Vagina (tissue), 2 donors: ENCODE measurements at places on chromosomes 7 and 10. TPM values are rescaled to one million over a fixed set of nuclear protein-coding genes. Genes with fewer than 3 reads are reported as not detected.

Gene HDAC9
- 32.4 TPM for total RNA-seq

Gene PBLD
- total RNA-seq = 1.2 TPM

Gene C10orf67
- not detected for total RNA-seq

Gene GFRA1
- 57.7 TPM for total RNA-seq

Gene PDZD8
- 27.0 TPM for total RNA-seq

Gene IQUB
- total RNA-seq = 0.98 TPM

DNA sequence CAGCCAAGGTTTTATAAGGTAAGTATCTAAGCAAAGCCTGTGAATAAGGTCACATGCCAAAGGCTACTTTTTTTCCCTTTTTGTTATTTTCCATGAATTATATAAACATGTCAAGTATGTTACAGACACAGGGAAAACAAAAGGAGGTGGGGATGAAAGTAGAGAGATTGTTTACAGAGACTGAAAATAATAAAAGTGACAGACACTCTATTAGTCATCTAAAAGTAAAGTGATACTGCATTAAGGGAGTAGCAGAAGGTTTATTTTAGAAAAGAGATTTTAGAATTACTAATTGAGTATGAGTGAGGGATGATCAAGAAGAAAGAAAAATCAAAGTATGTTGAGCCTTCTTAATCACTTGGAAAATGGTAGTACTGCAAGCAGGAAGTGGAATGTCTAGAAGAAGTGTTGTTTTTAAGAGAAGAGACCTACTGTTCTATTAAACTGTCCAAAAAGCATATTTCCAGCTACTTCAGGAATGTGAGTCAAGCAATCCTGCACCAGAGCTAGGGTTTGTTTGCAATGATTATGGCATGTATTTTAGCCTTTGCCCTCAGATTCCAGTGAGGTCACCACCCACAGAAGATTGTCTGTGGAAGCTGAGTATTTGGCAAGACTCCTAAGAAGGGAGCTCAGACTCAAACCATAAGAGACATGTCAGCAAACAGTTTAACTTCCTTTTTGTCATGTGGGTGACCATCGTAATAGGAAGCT, 177.9 kb upstream of the PLXDC2 start:
- no peaks in the 10 kb centered on the region for H3K4me1 ChIP-seq
- no peaks in the 10 kb centered on the region for H3K27me3 ChIP-seq
- H3K27ac ChIP-seq = peak overlapping the region; percentile 62
- peak overlapping the region; percentile 16 for H3K4me3 ChIP-seq
- H3K36me3 ChIP-seq = no peaks in the 10 kb centered on the region

DNA sequence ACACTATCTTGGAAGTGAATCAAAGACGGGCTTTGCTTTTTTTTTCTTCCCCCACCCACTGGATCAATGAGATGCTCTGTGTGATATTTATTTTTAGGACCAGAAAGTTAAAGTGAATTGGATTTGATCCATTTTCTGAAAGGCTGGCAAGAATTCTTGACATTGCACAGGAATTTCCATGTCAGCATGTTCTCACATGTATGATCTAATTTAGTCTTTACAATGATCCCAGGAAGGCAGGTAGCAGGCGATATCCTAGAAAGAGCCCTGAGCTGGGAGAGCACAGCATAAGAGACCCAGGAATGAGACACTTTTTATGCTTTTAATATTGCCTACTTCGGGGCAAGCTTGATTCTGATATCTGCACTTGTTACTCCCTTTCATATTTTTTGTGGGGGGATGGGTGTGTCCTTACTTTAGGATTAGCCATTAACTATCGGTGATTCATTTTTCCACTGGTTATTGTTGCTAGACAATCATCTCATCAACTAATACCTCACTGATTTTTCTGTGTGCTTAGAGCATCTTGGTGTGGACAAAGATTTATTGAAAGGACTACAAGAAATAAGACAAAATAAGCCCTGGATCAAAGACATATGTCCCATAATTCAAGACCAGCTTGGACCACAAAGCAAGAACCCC, 58.1 kb downstream of the NRP1 start:
- no peak overlapping the region for H3K4me3 ChIP-seq
- H3K27me3 ChIP-seq = no peaks in the 10 kb centered on the region
- no peak for DNase-seq
- H3K36me3 ChIP-seq = no peaks in the 10 kb centered on the region
- peaks cover 39% of the 10 kb centered on the region for H3K4me1 ChIP-seq

GRCh38 chr7:98771519-98771918, 98.3 kb downstream of the TMEM130 start:
- no peaks in the 10 kb centered on the region for H3K27me3 ChIP-seq
- H3K4me3 ChIP-seq = no peak overlapping the region
- H3K27ac ChIP-seq = peak overlapping the region; percentile 39
- H3K4me1 ChIP-seq = peaks cover 18% of the 10 kb centered on the region
- no peak for DNase-seq
- no peaks in the 10 kb centered on the region for H3K36me3 ChIP-seq

DNA sequence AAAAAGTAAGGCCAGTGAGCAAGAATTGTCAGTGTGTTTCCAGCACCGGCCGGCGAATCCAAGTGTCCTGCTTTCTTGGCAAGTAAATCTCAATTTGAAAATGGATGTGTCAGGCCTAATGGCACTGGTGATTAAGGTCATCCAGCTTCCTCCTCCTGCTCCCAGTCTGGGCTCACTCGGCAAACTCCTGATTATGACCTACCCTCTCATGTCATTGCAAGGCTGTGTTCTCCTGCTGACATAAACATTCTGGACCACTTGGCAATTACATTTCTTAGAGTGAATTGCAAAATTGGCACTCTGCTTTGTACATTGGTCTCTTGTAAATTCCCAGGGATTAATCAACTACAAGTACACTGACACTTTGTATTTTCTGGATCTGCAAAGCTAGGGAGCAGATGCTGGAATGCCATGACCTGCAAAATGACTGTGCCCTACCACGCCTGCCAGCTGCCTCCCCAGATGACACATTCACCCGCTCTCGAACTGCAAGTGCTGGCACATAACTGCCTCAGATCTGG, 473.8 kb downstream of the KIF20B start:
- no peaks in the 10 kb centered on the region for H3K27me3 ChIP-seq
- H3K27ac ChIP-seq = no peak overlapping the region
- H3K4me1 ChIP-seq = no peaks in the 10 kb centered on the region
- DNase-seq = no peak

GRCh38 chr10:15990535-15991129, 130.3 kb upstream of the MINDY3 start:
- DNase-seq = no peak
- H3K4me3 ChIP-seq = no peak overlapping the region
- no peak overlapping the region for H3K27ac ChIP-seq
- H3K36me3 ChIP-seq = no peaks in the 10 kb centered on the region
- H3K4me1 ChIP-seq = no peaks in the 10 kb centered on the region

DNA sequence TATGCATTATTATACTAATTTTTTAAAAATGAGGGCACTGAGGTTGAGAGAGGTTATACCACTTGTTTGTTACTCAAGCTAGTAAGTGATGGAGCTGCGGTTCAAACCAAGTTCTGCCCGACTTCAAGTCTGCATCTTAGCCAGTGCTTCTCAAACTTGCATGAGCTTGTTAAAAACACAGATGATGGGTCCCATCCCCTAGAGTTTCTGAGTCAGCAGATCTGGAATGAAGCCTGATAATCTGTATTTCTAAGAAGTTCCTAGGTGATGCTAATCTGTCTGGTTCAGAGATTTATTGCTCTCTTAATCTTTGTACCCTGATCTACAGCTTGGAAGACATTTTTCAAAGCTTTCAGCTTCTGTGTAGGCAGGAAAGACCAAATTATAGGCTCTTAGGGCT, 67.7 kb upstream of the CC2D2B start:
- H3K27me3 ChIP-seq = no peaks in the 10 kb centered on the region
- no peak overlapping the region for H3K4me3 ChIP-seq
- H3K27ac ChIP-seq = peak overlapping the region; percentile 47
- H3K36me3 ChIP-seq = peaks cover 8% of the 10 kb centered on the region
- DNase-seq = no peak

GRCh38 chr7:12884856-12885440, 197.5 kb downstream of the ARL4A start:
- no peak overlapping the region for H3K27ac ChIP-seq
- H3K4me3 ChIP-seq = no peak overlapping the region
- no peaks in the 10 kb centered on the region for H3K36me3 ChIP-seq

DNA sequence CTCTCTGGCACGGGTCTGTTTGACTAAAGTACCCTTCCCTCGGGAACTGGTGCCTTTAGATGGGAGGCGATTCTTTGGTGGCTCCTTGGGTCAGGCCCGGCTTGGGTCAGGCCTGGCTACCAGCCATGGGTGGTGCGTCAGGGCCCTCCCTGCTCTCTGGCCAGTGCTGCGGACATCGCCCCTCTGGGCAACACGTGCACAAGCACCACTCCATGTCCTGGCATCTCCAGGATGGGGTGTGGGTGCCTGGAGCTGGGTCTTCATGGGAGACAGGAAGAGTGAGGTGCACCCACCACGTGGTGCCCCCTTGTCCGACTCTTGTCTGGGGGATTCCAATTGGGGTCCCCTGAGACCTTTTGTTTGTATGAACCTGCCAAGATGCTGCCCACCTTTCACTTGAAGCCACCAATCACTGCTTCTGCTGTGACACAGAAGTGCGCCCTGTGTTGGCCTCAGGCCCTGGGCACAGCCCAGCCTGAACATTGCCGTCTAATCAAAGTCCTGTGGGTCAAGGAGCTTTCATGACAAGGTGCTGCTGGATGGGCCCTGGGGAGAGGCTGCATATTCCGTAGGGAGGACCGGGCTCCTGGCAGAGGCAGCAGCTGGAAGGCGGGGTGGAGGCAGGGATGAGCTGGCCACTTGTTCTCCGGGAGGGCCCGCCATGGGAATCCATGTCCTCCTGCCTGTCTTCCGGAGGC, 11.1 kb upstream of the PWWP2B start:
- no peak overlapping the region for H3K27ac ChIP-seq
- no peak overlapping the region for H3K4me3 ChIP-seq
- no peak for DNase-seq
- H3K36me3 ChIP-seq = no peaks in the 10 kb centered on the region
- H3K27me3 ChIP-seq = no peaks in the 10 kb centered on the region

GRCh38 chr10:131732631-131733127, 168.1 kb upstream of the PPP2R2D start:
- peak; percentile 27 for DNase-seq
- no peak overlapping the region for H3K27ac ChIP-seq
- no peaks in the 10 kb centered on the region for H3K36me3 ChIP-seq
- H3K4me1 ChIP-seq = no peaks in the 10 kb centered on the region

- no peaks in the 10 kb centered on the region for H3K27me3 ChIP-seq
- H3K4me3 ChIP-seq = no peak overlapping the region
- no peaks in the 10 kb centered on the region for H3K4me1 ChIP-seq
- H3K36me3 ChIP-seq = no peaks in the 10 kb centered on the region
- H3K27ac ChIP-seq = no peak overlapping the region
Observed at GRCh38 chr7:35334506-35334905, 80.6 kb upstream of the TBX20 start.
